Activated CD4-positive, alpha-beta T cell treated with anti-CD3 and anti-CD28 coated beads, Interleukin-2, amount 50 U/mL, for 24 hours (primary cell): ENCODE measurements at places on chromosomes 12 and 14.

DNA sequence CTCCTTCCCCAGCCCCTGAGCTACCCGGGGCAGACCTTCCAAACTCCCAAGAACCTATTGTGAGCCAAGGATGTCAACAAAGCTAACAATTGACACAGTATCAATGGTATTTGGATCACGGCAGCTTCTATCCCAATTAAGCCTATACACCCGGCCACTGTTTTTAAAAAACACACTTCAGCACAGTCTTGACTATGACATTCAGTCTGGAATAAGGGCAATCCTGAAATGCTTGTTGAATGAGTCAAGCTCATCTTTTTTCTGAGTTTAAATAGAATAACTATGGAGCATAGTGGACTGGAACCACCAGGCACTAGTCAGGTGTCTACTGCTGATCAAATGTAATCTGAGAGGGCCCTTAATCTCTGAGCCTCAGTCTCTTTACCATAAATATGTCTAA lies 5.7 kb downstream of the DENND5B start:
- no peak for DNase-seq

DNA sequence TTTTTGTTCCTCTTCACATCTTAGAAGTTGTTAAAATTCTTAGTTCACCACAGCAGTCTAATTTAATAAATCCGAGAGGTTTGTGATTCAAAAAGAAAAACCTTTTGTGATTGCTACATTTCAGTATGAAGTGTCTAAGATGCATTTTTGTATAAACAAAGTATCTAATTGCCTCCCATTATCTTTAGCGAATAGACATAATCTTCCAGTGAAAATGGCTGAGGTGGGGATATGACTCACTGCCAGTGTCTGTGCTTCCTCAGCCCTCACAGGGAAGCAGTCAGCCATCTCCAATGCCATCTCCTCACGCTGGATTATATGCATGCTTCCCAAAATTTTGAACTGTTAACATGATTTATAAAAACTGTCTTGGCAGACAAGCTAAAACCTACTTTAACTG lies 7.6 kb downstream of the GCH1 start:
- DNase-seq: no peak

GRCh38 chr12:65263777-65264176 lies 14.7 kb upstream of the MSRB3 start:
- DNase-seq: no peak

DNA sequence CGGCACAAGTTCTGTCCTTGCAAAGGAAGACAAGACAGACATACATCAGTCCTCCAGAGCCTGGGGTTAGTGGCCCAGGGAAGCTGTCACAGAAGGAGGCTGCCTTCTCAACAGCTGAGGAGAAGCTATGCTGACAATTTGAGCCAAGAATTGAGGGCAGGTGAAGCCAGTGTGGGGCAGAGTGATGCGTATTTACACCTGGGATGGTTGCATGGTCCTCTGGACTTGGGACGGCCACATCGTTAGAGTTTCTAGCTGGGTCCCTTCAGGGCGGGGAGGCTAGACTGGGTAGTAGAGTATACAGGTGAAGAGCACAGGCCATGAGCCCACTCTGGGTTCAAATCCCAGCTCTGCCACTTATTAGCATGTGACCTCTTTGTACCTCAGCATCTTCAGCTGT lies 16.5 kb downstream of the KRT85 start:
- DNase-seq: no peak

DNA sequence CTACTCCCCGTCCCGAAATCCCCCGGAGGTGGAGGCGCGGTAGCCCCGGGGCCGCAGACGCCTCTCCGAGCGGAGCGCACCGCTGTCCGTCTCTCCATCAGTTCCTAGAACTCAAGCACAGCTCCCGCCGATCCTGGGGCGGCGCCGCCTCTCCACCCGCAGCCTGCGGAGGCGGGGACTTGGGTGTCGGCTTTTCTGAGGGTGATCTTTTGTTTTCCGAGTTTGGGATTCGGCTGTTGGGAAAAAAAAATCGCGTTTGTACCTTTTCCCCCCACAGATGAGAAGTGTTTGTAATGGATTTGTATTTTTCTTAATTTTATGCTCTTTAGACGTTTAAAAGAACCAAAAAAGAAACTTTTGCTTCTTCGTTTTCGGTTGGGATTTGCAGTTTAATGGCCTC lies 26.6 kb downstream of the LRCOL1 start:
- DNase-seq: no peak

- peak; percentile 49 for DNase-seq
Observed at GRCh38 chr12:116703214-116703795, 34.6 kb downstream of the SPRING1 start.
